Foreskin melanocyte (primary cell): ENCODE measurements at places on chromosomes 13 and 19.
A peak's percentile ranks its signal among the peaks of the same experiment; 100 is the strongest.

GRCh38 chr13:104327211-104327610, 1261.0 kb upstream of the SLC10A2 start:
- DNase-seq, result peak; percentile 29

- DNase-seq, result no peak
Observed at GRCh38 chr13:99329477-99329876, 22.3 kb upstream of the GPR183 start.

DNA sequence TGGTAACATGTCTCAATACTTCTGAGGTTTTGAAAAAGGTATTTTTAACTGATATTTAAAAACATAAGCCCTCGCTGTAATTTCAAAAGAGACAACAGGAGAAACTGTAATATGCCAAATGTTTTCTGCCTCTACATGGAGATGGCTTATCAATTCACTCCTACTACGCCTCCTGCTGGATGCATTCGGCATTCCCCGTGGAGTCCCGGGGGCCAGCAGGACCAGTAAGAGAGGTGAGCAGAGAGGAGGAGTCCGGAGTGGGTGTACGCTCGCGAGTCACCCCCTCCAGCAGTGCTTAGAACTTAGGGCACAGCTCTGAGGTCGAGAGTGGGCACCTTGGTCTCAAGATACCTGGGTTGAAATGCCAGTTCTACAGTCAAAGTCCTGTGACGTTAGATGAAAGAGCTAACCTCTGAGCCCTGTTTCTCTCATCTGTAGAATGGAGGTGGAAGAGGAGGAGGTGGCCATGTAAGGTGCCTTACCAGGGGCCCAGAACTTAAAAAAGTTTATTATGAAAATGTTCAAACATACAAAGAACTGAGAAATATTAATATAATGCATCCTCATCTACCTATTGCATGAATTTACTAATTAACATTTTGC, 110.2 kb downstream of the STK24 start:
- DNase-seq, result peak; percentile 31

- DNase-seq, result no peak
Observed at GRCh38 chr19:51615991-51616390, 14.2 kb downstream of the SIGLEC5 start.

DNA sequence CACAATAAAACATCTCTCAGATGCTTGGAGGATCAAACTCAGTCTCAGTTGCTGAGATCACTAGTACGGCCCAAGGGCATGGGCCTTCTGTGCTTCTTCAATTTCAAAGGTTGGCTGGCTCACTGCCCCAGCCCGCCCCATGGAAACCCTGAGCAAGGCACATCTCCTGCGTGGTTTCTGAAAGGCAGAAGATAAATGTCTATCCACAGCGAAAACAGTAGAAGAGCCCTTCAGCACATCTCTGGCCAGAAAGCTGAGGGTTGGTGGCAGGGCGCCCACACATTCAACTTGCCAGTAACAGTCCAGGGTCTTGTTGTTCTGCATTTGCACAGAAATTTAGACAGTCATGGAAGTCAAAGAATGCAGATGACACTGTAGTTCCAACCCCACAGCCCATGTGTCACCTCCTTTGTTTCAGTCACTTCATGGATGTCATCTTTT, 24.0 kb upstream of the KATNAL1 start:
- no peak for DNase-seq

- no peak for DNase-seq
Observed at GRCh38 chr19:18017275-18018083, 9.5 kb downstream of the ARRDC2 start.

GRCh38 chr19:35011091-35011689, 11.1 kb downstream of the GRAMD1A start:
- DNase-seq, result no peak

DNA sequence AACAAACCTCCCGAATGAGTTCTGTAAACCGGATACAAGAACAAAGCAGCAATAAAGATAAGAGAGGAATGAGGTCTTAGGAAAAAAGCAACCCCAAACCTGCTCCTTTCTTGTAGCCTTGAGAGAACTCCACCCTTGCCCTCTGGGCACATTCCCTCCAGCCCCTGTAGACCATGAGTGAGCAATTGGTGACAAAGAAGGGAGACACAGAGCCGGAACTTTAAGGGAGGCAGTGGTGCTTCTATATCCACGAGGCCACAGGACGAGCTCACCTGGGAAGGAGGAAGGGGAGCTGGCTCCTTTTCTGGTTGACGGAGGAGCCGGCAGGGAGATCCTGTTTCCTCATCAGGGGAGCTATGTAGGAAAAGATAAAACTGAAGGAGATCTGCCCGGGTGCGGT, 13.0 kb downstream of the BRME1 start:
- no peak for DNase-seq

- DNase-seq, result no peak
Observed at GRCh38 chr13:101204270-101205020, 211.9 kb downstream of the NALCN start.

DNA sequence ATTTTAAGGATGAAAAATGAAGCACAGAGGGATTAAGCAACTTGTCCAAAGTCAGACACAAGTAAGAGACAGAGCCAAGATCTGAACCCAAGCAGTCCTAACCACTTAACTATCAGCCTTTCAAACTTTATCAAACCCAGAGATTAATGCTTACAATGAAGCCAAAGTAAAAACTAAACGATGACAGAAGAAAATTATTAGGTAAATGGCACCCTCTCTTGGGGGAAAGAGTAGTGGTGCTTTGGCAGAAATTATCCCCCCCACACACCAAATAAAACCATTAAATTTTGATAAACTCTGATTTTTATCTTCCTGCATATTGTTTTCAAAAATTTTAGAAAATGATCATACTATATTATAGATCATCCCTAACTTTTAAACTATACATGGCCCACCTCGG, 329.2 kb downstream of the SLC7A1 start:
- no peak for DNase-seq

DNA sequence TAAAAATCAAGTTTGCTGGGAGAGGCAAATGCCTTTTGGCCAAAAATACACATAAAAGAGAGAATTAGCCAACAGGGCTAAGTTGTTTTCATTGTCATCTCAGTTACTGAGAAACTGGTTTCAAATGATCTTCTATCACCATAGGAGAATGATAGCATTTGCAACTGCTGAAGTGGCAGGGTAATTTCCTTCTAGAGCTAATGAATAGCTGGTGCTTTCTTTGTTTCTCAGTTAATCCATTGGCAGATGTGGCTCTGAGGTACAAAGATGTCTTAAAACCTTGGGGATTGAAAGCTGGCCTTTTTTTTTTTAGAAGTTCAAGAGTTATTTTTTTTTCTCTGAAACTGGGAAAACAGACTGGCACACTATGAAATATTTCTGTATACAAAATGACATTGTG, 332.7 kb upstream of the KLF12 start:
- no peak for DNase-seq

- DNase-seq, result peak; percentile 27
Observed at GRCh38 chr19:32599736-32600157, 18.8 kb downstream of the PDCD5 start.

DNA sequence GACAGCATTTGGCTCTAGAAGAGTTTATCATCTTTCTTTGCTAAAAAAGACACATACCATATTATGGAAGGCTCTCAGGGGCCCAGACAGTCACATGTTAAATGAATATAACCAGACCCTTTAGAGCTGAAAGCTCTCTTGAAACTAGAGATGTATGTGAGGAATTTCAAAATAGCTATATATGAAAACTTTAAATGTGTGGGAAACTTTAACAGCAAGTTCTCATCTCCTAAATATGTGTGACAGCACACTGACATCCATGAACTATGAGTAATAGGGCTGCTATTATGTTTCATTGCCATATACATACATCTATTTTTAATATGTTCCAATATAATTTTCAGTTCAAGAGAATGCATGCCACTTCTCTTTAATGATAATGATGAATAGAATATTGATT, 509.5 kb downstream of the GPC6 start:
- no peak for DNase-seq

DNA sequence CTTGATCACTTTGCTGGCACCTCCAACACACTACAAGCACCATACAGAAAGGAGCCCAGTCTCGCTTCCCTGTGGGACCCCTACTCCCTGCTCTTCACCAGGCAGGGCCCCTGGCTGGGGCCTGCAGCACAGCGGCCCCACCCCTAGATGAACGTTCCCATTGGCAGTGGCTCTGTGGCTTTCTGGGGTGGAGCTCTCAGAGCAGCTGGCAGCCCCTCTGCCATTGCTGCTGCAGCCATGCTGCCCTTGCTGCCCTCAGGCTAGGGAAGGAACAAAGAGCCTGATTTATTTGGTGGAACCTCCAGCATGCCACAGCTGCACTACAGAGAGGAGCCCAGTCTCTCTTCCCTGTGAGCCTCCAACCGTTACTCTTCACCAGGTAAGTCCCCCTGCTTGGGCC, 5.8 kb downstream of the SIGLEC6 start:
- DNase-seq, result peak; percentile 14

DNA sequence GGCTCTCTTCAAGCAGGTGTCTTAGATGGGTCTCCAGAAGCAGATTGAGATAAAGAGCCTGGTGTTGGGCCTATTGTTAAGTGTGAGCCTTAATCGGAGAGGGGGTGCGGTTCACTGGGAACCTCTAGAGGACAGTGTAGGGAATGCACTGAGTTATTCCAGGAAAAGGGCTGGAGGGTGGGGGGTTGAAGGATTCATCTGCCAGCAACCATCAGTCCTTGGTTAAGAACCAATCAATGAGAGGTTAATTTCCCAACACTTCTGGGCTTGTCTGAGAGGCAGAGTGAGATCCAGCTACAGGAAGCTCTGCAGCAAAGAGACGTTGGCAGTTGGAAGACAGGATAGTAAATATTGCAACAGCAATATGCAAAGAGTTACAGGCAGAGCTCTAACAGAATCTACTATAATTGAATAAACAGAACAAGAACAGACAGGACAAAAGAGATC, 28.7 kb downstream of the CYP4F2 start:
- peak; percentile 14 for DNase-seq

GRCh38 chr19:46365561-46365960, 18.7 kb downstream of the PPP5C start:
- DNase-seq, result no peak

DNA sequence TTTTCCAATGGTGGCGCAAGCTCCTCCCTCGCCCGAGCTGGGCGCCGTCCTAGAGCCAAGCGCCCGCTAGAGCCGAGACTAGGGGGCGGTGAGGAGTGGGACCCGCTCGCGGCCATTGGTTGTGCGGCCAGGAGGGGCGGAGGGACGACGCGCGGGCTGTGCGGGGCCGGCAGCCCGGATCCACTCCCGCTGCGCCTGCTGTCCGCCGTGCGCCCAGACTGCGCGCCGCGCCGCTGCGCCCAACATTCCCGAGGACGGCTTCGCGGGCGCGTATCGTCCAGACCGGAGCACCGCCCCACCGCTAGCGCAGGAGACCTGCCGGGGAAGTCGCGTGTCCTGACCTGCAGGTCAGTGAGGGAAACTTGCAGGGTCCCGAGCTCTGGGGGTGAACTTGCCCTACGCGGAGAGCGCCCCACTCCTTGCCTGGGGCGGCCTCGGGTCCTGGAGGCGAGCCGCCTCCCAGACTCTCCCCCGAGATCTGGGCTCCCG, at the start of gene SERTM1:
Gene SERTM1 (plus strand): TSS at position 183 of the 489 bp plus-strand sequence. CDS start 21,059 bp downstream, outside the sequence.
- DNase-seq, result no peak

DNA sequence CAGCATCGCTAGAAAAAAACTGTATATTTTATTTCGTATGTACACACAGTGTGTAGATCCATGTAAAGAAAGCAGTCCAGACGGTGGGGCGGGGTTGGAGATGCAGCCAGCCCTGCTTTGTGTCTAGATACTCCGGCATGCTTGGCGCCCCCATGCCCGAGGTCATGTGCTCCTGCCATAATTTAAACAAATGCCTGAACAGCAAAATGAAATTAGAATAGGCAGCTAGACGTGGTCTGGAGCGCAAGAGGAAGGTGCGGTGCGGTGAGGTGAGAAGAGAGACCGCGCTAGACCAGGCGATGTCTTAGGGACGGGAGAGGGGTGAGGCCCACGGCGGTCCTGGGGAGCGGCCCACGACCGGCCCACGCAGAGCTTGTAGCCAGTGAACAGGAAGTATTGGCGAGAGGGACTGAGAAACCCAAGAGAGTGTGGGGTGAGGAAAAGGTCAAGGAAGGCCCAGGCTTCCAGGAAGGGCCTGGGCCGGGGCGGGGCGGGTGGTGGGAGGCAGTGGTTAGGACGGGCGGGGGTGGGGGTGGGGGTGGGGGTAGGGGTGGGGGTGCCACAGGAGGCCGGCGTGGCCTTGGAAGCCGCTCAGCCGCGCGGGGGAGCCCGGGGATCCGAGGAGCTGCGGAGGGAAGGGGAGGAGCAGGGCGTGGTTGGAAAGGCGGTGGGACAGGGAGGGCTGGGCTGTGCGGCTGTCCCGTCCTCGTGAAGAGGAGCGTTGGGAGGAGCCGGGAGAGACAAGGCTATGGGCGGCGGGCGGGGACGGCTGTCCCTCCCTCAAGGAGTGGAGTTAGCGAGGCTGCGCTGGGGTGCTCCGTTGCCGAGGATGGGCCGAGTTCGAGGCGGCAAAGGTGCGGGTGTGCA, 254.7 kb upstream of the SGCG start:
- DNase-seq, result no peak

DNA sequence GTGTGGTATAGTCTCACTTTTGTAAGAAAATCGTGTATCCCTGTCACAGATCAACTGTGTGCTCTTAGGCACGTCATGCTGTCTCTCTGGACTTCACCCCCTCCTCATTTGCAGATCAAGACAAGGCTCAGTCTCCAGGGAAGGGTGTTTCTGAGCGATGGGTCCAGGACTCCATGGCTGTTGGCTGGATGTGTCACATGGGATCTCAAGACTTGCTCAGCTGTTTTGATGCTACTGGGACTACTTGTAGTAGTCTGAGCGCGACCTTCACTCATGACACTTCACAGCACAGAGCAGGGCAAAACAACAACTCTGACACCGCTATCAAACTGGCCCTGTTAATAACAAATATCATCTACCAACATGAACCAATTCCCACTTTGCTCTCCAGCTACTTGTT, 36.2 kb downstream of the SMAD9 start:
- no peak for DNase-seq

GRCh38 chr13:73932091-73932490, 202.1 kb downstream of the KLF12 start:
- DNase-seq, result no peak

GRCh38 chr19:52453324-52454094, at the start of gene ZNF578:
TSS of gene ZNF578 (plus strand) at chr19:52453553. CDS start at chr19:52501846, 48,293 bp downstream.
- peak; percentile 70 for DNase-seq

GRCh38 chr13:30711375-30711774, 24.0 kb upstream of the ALOX5AP start:
- DNase-seq, result no peak

DNA sequence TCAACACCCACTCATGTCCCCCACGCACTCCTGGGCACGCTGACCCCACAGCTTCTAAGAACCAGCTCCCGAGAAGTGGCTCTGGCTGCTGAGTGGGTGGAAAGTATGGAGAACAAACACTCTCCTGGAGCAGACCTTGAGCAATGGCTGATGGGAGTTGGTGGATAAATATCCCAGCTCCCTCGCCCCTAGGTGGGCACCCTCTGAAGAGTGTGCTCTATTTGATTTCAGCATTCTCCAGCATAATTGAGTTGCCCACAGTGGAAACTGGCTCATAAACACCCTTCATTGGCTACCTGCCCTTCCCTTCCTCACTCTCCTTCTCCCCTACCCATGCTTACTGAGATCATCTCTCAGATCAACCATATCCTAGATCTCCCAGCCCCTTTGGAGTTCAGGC, 41.5 kb upstream of the ADGRE5 start:
- no peak for DNase-seq
